Fibroblast of pulmonary artery (primary cell): ENCODE measurements at places on chromosomes 2 and 18.
A peak's percentile ranks its signal among the peaks of the same experiment; 100 is the strongest.

DNA sequence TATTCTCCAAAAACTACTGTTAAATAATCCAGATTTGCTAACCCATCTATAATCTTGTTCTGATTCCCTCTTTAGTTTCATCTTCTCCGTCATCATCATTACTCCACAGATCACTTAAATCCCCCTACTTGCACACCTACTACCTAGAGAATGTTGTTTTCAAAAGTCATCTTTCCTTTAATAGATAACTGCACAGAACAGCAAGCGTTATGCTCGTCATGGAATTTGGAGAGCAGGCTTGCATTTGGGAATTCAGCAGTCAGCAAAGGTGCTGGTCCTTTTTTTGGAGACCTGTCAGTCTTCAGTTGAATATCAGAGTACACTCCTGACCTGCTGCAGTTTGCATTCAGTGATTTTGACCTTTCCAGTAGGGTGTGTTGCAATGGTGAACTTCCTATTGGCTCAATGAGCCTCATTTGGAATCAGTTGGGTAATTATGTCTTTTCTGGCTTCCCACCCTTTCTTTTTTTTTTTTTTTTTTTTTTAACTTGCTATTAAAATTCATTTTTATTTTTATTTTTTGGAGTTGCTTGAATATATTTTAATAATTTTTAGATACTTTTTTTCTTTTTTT, 110.6 kb downstream of the HNRNPLL start:
- no peak for DNase-seq

DNA sequence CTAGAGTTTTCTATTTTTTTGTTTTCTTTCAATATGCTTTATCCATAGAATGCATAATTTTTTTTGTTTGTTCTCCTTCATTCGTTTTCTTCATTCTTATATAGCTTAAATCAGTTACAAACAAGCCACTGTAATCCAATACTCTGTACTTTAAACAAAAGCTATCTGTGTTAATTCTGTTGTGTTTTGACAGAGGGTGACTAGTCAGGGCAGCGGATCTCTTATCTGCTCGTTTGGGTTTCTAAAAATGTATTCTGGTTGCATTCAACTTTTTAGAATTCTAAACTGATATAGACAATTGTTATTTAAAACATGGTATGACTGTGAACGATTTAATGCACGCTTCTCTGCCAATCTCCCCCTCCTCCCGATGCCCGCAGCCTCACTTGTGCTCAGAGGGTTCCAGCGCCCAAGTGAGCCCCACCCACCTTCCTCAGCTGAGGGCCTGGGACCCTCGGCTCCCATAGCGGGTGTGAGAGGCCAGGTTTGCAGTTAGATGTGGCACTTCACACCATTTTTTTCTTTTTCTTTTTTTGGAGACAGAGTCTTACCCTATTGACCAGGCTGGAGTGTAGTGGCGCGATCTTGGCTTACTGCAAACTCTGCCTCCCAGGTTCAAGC, 44.1 kb downstream of the NCK2 start:
- DNase-seq = no peak

DNA sequence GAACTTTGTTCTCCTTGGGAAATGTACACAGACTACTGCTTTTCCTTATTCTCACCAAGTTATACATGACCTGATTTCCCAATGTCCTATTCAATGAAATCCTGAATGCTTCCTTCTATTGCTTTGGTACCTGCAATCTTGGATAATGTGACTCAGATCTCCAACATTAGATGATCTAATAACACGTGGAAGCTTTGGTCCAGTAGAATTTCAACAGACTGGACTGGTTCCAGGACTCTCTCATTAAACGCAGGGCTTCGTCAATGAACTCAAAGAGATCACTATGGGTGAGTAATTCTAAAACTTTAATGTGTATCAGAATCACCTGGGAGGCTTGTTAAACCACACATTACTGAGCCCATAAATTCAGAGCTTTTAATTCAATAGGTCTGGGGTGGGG, 413.6 kb upstream of the KCNH7 start:
- DNase-seq = no peak

DNA sequence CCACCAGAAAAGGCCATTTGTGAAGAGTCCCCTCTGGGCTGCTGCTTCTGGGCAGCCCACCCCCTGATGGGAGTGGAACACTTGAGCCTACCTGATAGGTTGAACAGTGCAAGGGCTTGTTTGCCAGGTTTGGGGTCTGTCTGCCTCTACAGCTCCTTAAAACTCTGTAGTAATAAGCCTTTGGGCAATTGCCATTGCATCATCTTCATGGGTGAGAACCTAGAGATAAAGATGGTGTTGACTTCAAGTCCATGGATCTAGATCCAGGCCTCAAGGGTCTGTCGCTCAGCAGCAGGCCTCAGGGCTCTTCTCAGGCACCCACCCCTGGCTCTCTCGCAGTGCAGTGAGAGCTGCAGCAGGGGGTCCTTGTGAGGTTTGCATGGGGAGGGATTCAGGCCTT, 47.1 kb upstream of the MCFD2 start:
- no peak for DNase-seq

GRCh38 chr18:2907550-2908135, 60.8 kb downstream of the EMILIN2 start:
- DNase-seq = no peak

DNA sequence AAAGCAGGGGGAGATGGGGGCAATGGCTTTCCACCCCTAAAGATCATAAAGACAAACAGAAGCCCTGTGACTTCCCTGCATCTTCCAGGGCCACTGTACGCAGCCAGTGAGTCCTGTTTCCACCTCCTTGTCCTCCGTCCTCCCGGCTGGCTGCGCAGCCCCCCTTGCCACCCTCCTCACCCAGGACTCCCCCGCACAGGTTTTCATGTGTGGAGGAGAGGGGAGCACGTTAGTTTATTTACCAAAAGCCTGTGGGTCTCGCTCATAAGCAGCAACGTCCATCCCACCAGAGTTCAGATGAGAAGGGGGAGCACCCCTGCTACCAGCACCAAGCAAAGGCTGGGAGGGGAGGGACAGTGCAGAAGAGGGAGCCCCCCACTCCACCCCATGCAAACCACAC, 11.7 kb downstream of the CYP26B1 start:
- no peak for DNase-seq

GRCh38 chr2:146847846-146848245, 997.0 kb upstream of the ACVR2A start:
- DNase-seq = no peak

GRCh38 chr2:105176429-105176828, 65.1 kb upstream of the GPR45 start:
- DNase-seq = no peak

- DNase-seq = no peak
Observed at GRCh38 chr18:45335282-45336043, 279.8 kb upstream of the SLC14A2 start.

GRCh38 chr18:6257950-6258349, 156.8 kb downstream of the L3MBTL4 start:
- no peak for DNase-seq

DNA sequence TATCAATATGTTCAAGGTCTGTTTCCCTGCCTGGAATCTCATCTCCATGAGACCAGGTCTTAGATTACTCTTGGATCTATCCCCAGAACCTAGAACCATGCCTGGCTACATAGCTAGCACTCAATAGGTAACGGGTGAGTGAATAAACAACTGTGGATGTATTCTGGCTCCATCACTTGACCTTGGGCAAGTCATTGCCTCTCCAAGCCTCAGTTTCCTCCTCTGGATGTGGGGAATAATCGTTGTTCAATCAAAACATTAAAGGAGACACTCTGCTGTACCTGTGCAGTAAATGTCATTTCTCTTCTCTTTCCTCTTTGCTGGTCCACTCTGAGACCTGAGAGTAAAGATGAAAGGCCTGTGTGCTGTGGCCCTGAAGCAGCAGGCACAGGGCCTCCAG, 121.5 kb upstream of the MYCN start:
- DNase-seq = no peak

DNA sequence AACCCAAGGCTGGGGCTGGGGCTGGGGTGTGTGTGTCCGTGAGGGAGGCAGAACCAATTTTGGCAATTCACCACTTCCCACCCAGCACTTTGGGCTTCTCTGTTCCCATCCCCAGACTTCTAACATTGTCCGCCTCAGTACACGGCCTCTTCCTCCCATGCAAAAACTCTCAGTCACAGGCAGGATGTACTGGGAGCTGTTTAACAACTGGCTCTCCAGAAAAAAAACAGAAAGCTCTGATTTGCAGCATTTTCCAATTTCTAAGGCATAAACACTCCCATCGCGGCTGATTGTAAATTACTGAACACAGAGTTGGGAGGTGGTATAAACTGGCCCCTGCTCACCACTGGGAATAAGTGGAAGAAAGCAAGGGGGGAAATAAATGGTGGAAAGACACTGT, 73.1 kb upstream of the MAP4K3 start:
- no peak for DNase-seq

- DNase-seq = peak; percentile 47
Observed at GRCh38 chr2:118774458-118775133, 72.9 kb downstream of the EN1 start.

GRCh38 chr2:99939135-99939534, 203.3 kb downstream of the AFF3 start:
- DNase-seq = no peak

DNA sequence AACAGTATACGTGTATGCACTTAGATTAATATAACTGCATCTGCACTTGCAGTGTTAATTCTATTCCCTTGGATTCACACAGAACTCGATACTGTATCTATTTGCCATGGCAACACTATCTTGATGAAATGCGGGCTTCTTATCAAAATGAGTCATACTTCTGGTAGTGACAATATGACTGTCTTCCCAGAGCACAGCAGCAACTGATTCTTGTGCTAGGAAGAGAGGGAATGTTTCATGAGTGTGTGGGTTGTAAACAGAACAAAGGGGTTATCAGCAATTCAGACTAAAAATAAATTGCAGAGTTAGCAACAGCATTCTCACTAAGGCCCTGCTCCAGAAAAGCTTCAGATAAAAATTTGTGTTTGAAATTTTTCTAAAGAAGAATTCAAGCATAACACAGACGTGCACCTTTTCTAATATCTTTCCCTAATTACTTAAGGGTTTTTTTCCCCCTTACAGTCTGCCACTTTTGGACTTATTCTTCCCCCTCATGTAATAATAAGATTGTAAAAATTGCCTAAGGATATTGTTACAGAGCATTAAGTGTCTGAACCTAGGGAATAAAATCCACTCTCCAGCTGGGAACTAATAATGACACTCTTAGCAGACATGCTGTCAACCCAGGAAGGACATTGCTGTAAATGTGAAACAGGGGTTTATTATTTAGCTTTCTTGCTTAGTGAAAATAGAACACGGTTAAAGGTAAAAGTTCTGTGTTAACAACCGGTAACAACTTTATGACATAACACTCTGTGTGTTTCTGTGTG, 99.9 kb upstream of the SLC38A11 start:
- peak; percentile 5 for DNase-seq

- no peak for DNase-seq
Observed at GRCh38 chr18:58596265-58596681, 32.6 kb downstream of the ALPK2 start.

GRCh38 chr2:133596701-133597393, 28.6 kb upstream of the NCKAP5 start:
- no peak for DNase-seq

DNA sequence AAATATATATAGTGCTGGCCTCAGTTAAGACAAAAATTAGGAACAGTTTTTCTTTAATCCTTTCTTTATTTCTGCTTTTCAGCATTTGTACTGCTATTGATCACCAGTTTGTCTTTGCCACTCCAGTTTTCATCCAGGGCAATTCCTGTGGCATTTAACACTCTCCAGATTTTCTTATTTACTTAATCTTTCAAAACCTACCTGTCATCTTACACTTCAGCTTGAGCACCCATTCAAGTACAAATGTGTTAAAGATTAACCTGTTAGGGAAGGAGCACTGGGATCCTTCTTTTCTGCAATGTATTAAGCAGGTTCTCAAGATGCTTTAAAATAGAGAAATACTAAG, 101.8 kb upstream of the SCN1A start:
- no peak for DNase-seq

DNA sequence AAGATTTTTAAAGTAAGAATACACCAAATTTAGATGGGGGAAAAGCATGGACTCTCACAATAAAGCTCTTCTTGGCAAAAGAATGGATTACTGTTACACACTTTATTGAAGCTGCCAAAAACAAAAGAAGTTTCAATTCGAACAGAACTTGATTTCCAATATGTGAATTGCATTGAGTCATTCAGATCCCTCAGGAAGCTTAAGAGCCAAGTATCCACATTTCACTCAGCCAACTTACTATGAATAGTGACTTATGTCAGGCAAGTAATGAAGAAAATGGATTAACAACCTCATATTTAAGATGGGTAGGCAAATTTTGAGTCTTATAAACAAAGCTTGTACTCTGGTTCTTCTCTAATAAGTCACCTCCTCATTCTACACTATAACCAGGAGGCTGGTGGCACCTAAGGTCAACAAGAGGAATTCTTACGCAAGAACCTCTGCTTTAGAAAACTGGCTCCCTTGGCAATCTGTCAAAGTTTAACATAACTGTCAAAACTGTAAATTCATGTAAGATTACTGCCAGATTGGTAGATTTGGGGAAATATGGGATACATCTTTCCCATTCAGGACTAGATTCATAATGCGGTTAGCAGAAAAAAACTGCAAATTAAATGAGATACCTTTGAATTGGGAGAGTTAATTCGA, 6.0 kb downstream of the HADHA start:
- peak; percentile 46 for DNase-seq

- DNase-seq = no peak
Observed at GRCh38 chr2:172225786-172226185, 123.1 kb upstream of the DLX2 start.

GRCh38 chr2:160581035-160581434, 87.4 kb upstream of the RBMS1 start:
- DNase-seq = peak; percentile 27

- no peak for DNase-seq
Observed at GRCh38 chr18:45213040-45213333, 402.3 kb upstream of the SLC14A2 start.

GRCh38 chr2:57448816-57449215, 597.8 kb upstream of the VRK2 start:
- no peak for DNase-seq

GRCh38 chr18:13566941-13567746, 159.2 kb downstream of the FAM210A start:
- DNase-seq = no peak

- DNase-seq = peak; percentile 24
Observed at GRCh38 chr2:72515696-72516095, 310.1 kb downstream of the EXOC6B start.

GRCh38 chr2:52916981-52917380, 850.6 kb upstream of the CHAC2 start:
- DNase-seq = no peak

- no peak for DNase-seq
Observed at GRCh38 chr2:214328941-214329340, 81.9 kb upstream of the VWC2L start.

GRCh38 chr18:31441493-31441892, 6.0 kb upstream of the DSG3 start:
- no peak for DNase-seq
